ENCODE measurements at places on chromosomes 5 and 9.

DNA sequence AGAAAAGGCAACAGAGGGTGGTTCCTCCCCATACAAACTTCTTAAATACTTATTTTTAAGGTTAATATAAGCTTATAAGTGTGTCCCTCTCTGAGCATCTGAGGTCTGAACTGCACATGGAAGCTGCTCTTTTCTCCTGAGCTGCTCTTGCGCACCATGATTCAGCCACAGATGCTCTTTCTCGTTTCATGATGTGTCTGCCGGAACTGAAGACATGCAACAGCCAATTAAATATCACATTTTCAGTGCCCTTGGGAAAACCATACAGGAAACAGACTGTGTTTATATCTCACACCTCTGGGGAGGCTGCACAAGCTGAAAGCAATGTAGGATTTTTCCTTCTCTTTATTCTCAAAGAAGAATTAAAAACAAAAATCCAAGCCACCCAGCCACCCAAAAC is 96.8 kb upstream of the NREP start:
- no peak for DNase-seq

GRCh38 chr5:171745602-171746001 is 40.0 kb upstream of the SMIM23 start:
- no peak for DNase-seq

GRCh38 chr5:310516-310915 is 11.0 kb upstream of the AHRR start:
- DNase-seq = no peak

DNA sequence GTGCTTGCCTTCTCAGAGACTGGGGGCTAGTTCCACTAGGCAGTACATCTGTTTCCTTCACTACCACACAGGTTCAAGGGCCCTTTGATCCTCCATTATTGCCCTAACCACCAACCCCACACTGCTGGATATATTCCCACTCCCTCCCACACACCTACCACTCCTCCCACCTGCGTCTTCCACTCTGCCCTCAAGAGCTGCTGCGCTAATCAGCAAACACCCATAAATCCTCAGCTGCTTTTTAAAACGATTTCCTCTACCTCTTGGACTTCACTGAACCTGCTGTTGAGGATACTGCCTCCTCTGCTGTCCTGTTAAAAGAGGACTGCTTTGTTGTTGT is 120.9 kb downstream of the MAPKAP1 start:
- peak; percentile 19 for DNase-seq

DNA sequence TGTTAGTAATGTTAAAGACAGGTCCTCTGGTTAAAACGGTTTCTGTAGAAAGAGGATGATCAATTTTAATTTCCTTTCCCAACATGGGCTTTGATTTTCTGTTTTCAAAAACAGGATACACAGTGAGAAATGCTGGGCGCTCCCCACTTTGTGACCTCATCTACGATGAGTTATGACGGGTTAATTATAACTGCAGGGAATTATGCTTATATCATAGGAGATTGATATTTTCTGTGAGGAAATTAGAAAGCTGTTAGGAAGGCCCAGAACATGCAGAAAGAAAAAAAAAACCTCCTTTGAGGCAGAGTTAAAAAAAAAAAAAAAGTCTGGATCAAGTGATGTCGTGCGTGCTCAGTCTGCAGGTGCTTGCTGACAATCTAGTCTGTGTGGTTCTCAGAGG is 176.8 kb upstream of the OTULINL start:
- no peak for DNase-seq

DNA sequence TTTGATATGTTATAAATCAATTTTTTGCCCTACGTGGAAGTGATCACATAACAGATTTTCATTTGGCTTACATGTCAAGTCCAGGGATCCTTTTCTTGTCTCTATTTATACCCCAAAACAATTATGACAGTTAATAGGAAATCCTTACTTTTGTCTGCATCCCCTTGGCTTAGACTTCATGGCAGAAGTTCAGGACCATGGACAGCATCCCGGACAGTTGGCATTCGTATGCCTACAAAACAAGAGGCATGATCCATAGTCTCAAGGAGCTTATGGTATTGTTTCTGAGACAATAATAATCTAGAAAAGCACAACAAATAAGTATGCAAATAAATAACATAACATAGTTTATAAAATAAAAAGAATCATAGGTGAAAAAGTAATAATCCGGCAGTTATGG is 214.3 kb upstream of the GRIA1 start:
- DNase-seq = no peak
